ENCODE measurements at places on chromosomes 5 and 9.

GRCh38 chr9:108001237-108001636 is 511.7 kb upstream of the KLF4 start:
- no peak for DNase-seq

- DNase-seq, result no peak
Measured at GRCh38 chr9:136668983-136669790, 6.5 kb downstream of the EGFL7 start.

DNA sequence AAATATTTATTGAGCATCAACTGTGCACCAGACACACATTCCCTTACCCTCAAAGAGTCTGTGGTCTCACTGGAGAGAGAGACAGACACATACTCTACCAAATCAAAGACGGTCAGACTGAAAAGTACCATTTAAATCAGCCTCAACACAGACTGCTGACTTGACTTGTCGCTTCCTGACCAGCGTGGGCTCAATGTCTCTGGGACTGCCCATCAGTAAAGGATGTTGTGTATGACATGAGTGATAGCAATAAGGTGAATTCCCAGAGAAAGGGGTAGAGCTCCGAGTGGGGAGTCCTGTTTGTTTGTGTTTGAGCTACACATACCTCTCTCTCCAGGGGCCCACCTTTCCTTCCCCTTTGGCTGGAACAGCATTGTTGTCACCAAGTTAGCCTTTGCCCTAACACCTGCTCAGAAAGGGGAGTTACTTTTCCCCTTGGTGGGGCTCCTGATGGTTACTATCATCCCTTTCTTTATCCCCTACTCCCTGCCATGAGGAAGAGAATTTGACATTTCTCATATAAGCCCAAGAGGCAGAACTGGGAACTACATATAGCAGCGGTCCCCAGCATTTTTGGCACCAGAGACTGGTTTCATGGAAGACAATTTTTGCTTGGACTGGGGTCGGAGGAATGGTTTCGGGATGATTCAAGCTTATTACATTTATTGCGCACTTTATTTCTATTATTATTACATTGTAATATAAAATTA is 33.9 kb downstream of the NR4A3 start:
- DNase-seq, result no peak

DNA sequence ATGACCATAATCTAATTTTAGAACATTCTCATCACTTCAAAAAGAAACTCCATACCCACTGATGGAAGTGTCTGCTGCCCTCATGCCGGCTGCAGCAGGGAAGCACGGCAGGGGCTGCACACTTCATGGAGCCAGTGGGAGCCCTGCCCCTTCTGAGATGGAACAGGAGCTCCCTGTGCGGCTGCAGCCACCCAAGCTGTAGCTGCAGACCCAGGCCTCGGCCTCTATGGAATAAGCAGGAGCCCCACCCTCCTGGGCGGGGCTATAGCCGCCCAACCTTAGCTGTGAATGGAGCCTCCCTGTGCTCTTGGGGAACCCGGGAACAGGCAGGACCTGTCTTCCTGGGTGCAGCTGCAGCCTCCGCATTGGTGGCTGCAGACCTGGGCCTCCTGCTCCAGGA is 128.5 kb downstream of the NUDT12 start:
- no peak for DNase-seq

DNA sequence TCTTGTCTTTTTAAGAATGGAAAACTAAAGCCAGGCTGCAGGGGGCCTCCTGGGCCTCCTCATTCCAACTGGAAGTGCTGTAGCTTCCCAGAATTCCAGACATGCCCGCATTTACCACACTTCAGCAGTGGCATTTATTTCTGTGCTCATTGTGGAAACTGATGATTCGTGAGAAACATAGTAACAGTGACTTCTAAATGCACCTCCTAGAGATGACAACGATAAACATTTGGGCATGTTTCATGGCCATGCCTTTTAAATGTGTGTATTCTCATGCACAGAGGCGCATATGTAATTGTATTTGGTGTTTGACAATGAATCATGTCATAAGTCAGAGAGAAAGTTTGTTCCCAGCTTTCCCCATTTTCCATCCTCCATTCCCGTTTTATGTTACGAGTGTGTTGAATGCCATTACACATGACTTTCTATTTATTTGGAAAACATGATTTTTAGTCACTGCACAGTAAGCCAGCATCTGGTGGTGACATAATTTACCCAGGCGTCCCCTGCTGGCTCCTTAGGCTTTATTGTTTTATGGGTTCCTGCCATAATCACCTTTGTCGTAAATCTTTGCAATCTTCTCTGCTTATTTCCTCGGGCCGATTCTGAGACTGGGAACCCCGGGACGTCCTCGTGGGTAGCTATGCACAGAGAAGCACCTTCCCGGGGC is 68.8 kb upstream of the FCN2 start:
- DNase-seq, result peak; percentile 94

DNA sequence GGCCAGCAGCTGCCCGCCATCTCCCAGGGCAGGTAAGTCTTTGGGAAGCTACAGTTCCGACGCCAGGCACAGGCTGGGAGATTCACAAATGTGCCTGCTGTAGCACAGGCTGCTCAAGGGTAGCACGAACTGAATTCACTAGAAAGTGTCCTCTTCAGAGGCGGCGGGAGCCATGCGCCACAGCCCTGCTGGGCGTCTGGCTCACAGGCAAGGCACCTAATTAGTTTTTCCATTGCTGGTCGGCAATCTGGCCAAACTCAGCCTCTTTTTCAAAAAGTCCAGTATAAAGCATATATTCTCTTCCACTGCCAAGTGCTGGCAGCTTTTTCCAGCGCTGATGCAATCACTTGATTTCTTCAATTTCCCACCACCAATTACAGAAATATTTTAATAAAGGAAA is 128.9 kb upstream of the RAPGEF1 start:
- no peak for DNase-seq

DNA sequence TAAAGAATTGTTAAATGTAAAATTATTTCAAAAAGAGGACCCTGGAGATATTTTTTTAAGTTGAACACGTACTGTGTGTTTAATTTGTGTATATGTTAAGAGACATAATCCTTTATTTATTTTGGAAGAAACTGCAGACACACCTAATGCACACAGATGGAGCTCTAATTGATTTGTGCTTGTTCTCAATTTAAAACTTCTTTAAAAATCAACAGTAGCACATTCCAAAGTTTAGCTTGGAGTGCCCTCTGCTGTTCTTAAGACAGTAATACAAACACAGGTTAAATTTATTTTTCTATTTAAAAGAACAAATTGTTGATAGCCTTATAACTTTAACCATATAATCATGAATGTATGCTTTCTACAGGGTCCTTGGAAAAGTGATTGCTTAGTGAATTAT is 277.6 kb upstream of the ADAMTS16 start:
- peak; percentile 0 for DNase-seq

DNA sequence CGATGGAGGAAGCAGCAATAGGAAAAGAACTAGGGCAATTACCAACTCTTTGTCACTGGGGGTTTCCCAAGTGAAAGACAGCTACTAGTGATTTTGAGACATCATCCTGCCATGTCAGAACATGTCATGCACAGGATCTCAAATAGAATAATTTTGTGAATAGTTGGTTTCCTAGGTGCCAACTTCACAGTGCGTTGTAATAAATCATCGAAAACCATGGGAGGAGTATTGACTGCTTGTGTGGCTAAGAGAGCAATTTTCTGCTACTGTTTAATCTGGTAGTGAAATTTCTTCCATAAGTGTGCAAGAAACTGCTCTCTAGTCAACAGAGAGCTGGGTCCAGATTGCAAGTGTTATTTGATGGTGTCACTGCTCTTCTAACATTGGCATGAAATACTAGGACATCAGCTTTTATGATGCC is 168.6 kb downstream of the NNT start:
- DNase-seq, result no peak

- DNase-seq, result no peak
Measured at GRCh38 chr5:168770996-168771395, 191.8 kb upstream of the PANK3 start.

DNA sequence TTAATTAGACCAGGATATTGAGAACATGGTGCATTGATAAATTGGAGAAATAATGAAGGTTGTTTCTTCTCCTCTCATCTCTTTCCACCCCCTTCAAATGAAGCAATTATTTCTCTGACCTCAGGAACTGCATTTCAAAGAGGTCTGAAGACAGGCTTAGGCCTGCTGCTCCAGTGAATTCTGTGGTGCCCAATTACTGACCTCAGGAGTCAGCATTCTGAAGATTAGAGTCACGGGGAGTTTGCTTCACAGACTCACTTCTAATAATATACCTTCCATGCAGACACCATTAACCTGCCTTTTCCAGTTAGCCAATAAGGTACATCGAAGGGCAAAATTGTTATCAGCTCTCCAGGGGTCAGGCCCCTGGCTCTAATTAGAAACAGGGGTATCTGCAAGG is 270.9 kb downstream of the GAS1 start:
- DNase-seq, result no peak

DNA sequence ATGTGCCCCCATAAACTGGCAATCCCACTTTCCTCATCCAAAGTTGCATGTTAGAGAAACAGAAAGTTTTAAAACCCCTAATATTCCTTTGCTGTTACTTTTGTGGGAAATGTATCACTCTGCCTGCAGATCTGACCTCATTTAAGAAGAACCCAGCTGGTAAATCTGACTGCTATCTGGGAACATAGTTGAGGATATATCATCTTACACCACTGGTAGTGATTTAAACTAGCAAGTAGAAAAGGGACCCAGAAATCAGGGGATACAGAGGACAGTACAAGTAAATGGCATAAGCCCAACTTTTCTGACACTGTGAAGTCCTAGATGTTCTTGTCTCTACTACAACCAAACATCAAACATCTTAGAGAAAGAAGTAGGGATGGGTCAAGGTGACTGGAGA is 1060.5 kb upstream of the DMAC1 start:
- DNase-seq, result no peak

DNA sequence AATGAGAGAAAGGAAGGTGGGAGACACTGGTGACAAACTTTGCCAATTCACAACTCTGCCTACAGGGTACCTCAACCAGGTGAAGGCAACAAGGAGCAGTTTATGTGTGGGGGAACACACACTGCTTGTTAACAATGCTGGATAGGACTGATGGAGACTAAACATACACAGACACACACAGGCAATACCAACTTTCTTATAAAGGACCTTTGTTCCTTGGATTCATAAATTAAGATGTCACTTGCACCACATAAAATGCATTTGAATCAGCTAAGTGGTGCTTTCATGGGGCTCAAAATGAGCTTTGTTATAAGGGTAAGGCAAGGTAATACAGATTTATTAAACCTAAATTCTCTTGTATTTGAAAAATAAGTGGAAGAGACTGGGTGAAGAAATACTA is 4.0 kb downstream of the TSTD2 start:
- DNase-seq, result no peak

GRCh38 chr9:69932901-69933300 is 110.7 kb upstream of the MAMDC2 start:
- no peak for DNase-seq

DNA sequence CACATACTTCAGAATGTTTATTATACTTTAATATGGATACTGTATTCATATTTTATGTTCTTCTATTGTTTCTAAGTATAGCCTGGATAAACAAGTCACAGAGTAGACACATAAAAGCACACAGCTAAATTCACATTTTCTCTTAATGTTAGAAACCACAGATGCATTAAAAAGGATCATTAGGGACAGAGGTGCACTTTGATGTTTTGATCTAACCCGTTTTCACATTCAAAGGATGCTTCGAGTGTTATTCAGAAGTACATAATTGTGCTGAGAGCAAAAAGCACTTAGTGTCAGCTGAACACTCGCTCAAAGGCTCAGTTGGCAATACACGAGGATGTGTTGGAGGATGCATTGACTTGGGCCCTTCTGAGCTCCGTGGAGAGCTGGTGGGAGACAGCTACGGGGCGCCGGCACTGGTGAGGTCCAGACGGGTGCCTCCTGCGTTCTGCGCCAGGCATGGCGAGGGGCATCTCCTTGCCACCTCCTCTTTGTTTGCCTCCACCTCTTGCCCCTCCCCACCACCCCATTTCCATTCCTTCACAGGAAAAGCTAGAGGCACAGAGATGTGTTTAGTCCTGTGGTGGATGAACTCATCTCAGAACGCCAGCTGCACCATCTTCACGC is 35.5 kb downstream of the MED10 start:
- no peak for DNase-seq

- no peak for DNase-seq
Measured at GRCh38 chr5:111058064-111058463, 13.4 kb upstream of the TSLP start.

DNA sequence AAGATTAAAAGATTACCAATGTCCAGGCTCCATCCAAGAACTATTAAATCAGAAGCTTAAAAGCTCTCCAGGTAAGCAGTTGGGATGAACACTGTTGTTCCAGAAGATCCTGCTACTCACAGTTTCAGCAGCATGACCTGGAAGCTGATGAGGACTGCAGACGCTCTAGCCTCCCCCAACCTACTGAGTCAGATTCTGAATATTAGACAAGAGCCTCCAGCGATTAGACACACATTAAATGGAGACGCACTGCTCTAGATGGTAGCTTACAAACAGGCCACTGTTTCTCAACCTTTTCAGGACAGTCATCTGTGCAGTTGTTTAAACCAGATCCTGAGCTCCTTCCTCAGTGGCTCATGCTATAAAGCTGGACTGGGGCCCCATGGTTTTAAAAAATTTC is 54.3 kb downstream of the MTMR12 start:
- DNase-seq, result no peak

DNA sequence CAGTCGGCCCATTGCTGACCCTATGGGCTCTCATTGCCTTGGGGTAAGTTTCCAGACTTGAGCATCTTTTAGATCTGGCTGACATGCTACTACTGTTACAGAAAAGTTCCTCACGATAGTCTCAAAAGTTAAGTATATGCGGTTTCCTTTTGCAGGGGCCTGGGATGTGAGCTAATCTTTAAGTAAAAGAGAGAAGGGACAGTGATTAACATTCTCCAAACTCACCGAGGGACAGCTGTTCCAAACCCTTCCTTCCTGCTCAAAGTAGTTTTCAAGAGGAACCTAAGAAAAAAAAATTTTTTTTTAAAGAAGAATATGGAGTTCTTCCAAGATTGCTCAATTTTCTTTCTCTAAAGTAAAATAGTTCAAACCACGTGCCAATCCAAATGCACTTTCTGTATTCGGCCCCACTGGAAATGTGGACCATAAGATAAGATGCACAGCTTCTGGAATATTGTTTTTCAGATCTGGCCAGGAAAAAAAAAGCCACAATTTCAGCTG is 168.0 kb upstream of the SPRY4 start:
- DNase-seq, result no peak

DNA sequence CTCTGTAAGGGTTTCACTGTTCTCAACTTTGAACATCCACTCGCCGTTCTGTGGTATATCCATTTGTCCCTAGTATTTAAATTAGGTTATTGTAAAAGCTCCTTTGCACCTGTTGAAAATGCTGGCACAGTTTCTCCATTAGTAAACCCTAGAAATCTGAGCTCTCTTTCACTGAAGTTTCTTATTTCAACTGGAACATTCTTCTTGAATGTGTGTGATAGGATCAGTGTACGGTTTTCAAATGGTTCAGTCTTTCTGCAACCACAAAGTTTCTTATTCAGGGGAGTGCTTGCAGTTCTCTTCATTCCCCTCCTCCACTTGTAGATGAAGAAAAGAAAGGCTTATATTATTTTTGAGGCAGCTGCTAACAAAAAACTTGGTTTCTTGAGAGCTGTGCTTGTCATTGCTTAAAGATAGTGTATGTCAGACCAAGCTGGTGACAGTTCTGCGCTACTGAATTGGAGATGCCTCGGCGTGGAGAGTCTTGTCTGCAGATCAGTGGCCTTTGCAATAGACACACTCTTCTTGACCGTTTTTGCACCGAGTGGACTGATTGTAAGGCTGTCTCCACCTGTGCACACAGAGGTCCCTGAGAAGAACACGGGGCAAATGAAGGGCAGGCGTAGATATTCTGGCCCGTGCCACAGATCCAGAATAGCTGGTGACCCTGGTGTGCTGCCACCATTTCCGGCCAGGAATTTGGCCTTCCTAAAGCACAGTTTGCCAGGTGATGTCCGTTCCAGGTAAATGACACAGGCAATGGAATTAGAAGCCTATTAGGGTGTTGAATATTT is 102.2 kb downstream of the TRIO start:
- no peak for DNase-seq

Data from AG04449 (cell line).